ENCODE measurements at places on chromosomes 3 and 15.
A peak's percentile ranks its signal among the peaks of the same experiment; 100 is the strongest.

- no peak for DNase-seq
These were observed 2.9 kb downstream of the CACNA2D3 start for GRCh38 chr3:54125300-54125699.

DNA sequence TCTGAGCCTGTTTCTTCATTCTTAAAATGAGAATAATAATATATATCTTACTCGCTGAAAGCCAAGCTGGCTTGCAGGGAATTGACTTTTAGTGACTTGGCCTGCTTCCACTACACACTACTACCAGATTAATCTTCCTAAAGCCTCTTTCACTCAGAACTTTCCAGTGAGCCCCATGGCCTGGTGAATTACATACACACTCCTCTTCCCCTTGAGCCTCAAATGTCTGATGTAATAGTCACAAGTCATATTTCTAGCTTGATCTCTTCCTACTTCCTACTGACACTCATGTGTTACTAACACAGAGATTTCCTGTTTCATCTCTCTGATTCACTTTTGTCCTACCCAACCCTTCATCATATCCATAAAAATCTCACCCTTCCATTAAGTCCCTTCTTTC, 82.7 kb upstream of the SOX2 start:
- DNase-seq = no peak

GRCh38 chr3:179673523-179673922, 20.7 kb downstream of the USP13 start:
- no peak for DNase-seq

- DNase-seq = peak; percentile 91
These were observed 17.5 kb downstream of the AQR start for GRCh38 chr15:34951993-34952392.

GRCh38 chr3:106065831-106066230, 197.0 kb upstream of the CBLB start:
- DNase-seq = no peak

DNA sequence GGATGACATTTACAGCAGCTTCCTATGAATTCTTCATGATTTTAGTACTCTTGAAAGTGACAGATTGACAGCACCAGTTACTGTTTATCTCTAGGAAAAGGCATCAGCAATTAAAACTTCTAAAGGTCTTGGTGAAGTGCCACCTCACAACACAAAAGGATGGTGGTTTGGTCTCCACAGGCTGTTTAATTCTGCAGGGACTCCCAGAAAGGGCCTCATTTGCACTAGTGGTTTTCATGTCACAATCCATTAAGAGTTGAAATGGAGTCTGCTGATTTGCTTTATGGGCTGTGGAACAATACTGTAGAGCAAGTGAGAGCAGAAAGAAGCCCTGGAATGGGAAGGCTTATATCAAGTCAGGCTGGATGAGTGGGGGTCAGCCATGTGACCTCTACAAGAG, 225.3 kb upstream of the KCNMB2 start:
- DNase-seq = no peak

DNA sequence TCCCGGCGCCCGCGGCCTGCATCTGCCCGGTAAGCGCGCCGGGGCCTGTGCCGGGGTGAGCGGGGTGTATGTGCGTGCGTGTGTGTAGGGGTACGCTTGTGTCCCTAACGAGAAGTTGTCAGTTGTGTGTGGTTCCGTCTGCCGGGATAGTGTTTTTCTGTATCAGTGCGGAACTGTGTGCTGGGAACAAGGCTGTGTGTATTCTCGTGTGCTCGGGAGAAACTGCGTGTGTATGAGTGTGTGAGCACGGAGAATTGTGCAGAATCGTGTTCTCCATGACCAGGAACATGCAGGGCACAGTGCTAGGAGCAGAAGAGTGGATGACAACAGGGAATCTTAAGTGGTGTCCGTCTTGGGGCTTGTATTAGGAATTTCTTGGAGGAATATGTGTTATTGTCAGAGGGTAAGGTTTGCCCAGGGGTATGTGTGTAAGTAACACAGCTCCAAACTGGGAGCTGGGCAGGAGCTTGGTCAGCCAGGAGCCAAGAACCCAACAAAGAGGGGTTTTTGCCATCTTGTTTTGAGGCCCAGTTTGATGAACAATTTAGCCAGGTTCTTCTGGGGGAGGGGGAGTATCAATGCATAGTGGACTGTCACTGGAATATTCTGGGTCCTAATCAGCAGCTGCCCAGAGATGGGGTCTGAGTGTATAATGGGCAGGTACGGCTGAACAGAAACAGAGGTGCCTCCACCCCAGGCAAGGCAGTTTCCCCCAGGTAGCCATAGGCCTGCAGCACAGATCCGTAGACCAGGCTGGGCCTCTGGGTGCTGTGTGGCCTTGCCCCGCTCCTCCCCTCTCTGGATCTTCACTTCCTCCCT, 2.1 kb downstream of the ISL2 start:
- no peak for DNase-seq

DNA sequence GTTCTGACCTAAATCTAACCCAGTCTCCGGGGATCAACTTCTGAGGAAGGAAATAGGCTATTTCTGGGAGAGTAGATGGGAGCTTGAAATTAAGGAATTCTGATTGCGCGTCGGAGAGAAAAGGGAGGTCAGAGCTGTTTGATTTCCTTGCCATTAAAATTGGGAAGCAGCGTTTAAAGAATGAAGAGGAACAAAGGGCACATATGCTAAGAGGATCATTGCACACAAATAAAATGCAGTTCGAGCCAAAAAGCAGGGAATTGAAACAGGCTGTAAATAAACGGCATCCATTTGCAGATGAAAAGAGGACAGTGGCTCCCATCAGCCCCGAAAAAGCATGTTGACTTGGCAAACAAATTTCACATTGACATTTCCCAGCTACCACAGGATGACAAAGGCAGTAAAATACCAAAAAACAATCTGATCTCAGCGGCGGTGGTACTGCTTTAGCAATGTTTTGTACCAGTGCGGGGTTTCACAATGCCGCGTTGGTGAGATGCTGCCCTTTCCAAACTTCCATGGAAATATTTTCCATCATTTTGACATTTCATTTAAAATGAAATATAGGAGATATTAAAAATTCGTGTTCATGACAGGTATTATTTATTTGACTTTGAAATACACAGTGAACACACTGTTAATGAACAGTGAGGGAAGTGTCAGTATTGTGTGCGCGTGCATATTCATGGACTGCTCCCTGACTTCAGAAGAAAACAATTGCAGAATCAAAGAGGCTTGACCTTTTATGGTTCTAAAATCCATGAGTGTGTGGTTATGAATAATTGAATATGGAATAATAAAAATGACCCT, 108.8 kb downstream of the SQOR start:
- DNase-seq = no peak

GRCh38 chr15:42482701-42483100, 8.2 kb downstream of the ZNF106 start:
- DNase-seq = peak; percentile 2

DNA sequence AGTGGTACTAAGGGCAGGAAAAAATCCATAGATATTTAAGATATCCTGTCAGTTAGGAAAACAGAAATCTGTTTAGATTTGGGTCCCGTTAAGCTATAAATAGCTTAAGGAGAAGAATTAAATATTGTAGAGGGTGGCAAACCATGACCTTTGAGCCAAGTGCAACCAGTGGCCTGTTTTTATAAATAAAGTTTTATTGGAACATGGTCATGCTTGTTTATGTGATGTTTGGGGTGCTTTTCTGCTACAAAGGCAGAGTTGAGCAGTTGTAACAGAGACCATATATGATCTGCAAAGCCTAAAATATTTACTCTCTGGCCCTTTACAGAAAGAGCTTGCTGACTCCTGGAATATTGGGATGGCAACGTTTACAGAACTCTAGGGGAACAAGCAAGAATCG, 66.3 kb downstream of the SQOR start:
- DNase-seq = no peak

DNA sequence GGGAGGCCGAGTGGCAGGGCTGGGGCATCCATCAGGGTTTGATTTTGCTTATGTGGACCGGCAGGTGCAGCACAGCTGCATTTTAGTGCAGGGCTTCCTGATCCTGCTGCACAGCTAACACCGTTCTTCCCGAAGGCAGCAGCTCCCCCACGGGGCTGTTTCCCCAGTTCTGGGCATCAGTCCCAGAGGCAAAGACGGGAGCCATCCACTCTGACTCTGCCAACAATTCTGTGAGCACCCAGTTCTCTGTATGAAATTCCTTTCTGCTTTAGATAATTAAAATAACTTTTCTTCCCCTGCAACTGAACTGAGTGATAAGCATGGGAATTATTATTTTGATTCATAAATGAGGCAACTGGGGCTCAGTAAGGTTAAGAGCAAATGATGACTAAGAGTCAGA, 262.9 kb upstream of the ATP10A start:
- no peak for DNase-seq

- DNase-seq = peak; percentile 15
These were observed 47.1 kb upstream of the CTDSPL start for GRCh38 chr3:37814547-37814946.

DNA sequence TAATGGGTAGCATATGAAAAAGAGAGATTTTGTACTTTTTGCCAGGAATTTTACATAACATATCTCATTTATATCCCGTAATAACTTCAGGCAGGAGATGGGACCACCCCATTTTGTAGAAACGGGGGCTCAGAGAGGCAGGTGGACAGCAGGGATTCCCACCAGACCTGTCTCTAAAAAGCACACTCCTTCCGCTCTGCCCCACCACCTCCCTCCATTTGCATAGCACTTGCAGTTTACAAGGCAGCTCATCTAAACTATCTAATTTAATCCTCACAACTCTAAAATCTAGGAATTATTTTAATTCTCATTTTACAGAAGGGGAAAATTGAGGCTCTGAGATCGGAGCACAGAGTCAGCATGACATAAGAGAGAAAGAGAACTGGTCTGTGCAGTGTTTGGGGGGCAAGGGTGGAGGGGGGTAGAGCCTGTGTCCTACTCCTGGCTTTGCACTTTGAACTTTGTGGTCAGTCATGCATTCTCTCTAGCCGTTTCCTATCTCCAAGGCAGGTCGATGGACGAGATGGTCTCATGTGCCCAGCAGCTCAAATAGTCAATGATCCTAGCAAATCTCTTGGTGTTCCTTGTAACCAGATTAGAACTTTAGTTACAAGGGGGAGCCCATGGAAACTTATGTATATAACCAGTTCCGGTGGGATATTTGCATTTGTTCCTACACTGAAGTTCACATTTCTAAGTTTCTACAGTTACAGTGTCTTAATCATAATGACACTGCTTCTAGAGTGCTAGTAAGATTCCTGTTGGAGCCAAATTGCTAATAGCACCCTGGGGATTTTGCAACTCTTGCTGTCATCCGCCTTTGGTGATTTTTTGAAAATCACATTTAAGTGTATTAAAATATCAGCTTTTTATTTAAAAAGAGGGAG, 18.6 kb downstream of the CRYGS start:
- no peak for DNase-seq

GRCh38 chr15:38506997-38507396, 53.1 kb downstream of the FAM98B start:
- DNase-seq = no peak

GRCh38 chr3:117722856-117723255, 1013.3 kb downstream of the TUSC7 start:
- DNase-seq = no peak

GRCh38 chr3:97971679-97972567, at the start of gene RIOX2:
TSS of gene RIOX2 (minus strand) at chr3:97972431. CDS start at chr3:97967593, 4,838 bp downstream.
- peak; percentile 67 for DNase-seq

DNA sequence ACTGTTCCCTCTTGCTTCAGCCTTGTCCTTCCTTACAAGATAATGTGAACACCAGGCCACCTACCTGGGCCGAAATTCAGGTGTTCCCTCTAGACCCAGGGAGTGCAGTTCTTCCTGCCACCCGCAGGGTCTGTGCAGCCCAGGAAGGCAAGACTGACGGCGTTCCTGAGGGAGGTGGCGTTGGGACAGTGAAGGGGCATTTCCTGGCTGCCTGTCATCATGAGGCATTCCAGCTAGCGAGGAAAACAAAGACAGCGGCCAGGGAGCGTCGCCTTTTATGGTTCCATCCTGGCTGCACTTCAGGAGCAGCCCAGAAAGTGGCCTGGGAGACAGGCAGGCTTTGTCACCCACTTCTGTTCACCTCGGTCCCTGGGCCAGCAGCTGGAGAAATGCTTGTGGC, 84.8 kb upstream of the WNT5A start:
- DNase-seq = peak; percentile 34

DNA sequence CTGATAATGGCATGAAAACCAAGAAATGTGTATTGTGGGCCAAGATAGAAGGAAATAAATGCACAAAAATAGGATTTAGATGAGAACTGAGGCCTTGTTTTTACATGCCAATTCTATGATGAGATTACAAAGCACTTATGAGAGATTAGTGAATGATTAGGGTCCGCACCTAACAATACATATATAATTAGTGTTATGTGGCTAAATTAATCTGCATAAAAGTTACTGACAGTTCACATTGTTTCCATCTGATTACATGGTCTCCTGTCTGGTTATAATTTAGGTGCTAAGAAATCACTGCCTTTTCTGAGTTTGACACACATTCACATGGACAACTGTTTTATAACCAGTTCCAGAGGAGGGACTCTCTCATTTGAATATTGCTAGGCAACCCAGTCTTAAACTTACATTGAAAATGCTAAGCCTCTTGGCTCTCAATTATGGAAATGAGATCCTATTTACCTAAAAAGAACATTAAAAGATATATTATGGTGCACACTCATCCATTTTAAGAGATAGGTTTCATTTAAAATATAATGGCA, 117.0 kb upstream of the ARL6 start:
- DNase-seq = no peak

- DNase-seq = peak; percentile 26
These were observed 10.5 kb upstream of the PRKCD start for GRCh38 chr3:53150247-53151085.

DNA sequence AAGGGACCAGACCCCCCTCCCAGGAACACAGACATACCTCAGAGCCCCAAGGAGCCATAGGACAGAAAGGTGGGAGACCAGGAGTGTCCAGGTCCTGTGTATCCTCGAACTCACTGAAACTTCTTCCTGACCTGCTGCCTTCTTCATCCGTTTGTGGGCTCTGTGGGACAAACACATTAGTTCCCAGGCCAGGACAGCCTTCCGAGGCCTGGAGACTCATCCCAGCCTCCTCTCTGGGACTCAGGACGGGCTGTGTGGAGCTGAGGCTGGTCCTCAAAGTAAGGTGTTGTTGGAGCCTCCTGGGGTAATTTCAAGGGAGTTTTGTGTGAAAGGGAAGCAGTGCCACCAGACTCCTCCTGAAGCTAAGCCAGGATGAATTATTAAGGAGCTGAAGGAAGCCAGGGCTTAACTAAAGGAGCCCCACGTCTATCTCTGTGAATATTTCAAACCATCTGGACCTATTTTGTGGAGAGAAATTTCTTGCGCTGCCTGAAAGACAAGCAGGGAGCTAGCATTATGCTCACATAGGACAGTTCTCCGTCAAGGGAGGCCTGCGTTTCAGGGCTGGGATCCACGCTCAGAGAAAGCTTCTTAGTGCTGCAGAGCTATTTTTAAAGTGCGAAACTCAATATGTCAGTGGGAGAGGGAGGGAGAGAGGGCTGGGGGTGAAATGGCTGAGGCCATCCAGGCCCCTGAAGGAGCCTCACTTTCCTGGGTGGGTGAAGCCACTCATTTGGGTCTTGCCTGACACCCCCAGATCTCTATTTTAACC, 29.8 kb upstream of the PLA2G4E start:
- no peak for DNase-seq
